ENCODE measurements at places on chromosomes 13 and 19.

- DNase-seq, result no peak
Measured at GRCh38 chr19:3692141-3693024, 7.9 kb downstream of the PIP5K1C start.

DNA sequence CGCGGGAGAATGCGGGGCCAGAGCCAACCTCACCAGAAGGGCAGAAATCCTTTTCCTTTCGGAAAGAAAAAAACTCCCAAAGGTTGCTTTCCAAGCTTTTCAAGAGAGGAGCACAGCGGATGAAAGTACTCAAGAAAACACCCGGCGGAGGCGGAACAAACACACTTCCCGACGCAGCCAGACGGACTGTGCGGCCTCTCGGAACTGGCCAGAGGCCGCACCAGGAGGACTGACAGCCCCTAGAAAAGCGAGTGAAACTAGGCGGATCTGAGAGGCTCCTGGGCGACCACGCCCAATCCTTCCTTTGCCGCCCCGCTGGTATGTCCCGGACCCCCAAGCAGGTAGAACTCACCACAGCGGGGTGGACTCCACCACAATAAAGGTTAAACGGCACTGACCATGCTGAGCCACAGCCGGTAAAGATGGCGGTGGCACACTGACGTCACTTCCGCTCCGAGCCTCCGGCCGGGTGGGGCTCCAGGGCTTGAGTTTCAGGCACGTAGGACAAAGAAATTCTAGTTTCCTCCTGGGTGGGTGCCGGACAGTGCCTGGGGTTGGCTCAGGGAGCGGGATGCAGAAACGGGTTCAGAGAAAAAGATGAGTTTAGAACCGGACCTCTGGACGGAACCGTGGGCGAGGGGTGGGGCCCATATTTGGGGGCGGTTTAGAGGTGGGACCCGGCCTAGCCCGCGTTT lies at the start of gene ZNF562:
Gene ZNF562 (minus strand): TSS at position 438 of the 695 bp plus-strand sequence. CDS start 14,356 bp downstream, outside the sequence.
- DNase-seq, result peak; percentile 92

DNA sequence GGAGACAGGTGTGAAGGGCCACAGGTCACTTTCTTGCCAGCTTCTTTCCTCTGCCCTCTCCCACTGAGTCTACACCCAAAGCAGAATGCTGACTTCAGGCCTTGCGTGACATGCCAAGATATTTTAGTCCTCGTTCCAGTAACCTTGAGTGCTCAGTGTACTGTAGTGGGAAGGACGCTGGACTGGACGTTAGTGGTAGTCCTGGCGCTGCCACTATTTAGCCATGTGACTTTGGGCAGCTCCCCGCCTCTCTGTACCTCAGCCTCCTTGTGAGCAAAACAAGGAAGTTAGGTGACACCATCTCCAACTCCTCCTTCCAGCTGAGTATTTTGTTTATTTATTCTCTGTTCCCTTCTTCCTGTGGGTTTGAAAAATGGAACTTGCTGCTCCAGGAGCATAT lies 86.1 kb downstream of the FRY start:
- no peak for DNase-seq

GRCh38 chr13:109697936-109698335 lies 88.4 kb downstream of the IRS2 start:
- DNase-seq, result no peak

- peak; percentile 75 for DNase-seq
Measured at GRCh38 chr13:77565635-77566034, 30.1 kb downstream of the SCEL start.

DNA sequence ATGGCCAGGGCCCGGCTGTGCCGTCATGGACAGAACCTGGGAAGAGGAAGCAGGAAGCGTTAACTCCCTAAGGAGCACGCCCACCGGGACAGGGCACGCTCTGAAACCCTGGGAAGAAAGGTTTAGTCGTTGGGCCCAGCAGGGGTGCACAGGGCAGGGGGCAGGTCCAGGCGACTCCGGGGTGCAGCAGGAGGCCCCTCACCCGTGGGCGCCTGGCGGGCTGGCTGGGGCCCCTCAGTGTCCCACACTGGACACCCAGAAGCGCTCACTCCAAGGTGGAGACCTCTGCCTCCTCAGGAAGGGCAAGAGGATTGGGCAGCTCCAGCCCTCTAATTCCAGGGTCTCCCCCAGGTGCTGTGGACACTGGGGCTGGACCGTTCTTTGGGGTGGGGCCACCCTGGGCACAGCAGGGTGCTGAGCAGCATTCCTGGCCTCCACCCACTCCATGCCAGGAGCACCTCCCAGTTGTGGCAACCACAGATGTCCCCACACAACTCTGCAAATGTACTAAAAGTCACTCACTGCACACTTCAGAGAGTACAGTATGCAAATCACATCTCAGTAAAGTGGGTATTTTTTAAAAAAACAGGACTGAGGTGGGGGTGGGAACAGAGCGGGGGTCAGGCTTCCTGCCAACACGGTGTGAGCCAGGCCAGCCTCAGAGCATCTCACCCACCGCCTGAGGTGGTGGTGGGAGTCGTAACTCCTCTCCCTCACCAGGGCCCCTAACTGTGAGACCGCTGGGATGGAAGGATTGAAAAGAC lies 35.2 kb downstream of the PIP5K1C start:
- DNase-seq, result no peak

GRCh38 chr13:29543230-29544215 lies 52.0 kb downstream of the SLC7A1 start:
- DNase-seq, result no peak

DNA sequence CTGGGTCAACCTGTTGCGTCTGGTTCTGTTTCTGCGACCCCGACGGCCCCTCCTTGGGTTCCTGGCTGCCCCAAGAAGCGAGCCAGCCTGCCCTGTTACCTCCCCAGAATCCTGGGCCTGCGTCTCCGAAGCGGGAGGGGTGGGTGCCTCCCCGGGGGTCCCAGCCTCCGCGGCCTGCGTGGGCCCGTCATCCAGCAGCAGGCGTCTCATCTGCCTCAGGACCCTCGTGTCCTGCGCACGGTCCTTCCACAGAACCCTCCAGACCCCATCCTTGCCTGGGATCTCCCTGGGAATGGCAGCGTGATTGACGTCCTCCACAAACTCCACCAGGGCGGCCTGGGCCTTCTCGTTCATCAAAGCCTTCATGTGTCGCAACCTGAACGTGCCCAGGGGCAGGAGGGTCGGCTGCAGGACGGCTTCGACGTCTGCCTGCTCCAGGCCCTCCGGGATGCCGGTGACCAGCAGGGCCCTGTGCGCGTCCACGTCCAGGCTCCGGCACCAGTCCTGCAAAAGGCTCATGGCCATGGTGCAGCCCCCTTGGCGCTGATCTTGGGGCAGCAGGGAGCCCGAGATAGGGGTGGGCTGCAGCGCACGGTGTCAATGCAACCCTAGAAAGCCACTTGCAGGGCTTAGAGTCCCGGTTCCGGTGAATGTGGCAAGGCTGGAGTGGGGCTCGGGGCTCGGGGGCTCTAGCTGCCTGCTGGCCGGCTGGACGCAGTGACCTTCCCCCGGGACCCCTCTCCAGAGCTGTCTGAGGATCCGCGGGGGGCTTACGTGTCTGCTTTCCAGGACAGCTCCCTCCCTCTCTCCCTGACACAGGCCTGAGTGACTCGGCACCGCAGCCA lies 504 bp downstream of the PNMA8B start:
- no peak for DNase-seq

DNA sequence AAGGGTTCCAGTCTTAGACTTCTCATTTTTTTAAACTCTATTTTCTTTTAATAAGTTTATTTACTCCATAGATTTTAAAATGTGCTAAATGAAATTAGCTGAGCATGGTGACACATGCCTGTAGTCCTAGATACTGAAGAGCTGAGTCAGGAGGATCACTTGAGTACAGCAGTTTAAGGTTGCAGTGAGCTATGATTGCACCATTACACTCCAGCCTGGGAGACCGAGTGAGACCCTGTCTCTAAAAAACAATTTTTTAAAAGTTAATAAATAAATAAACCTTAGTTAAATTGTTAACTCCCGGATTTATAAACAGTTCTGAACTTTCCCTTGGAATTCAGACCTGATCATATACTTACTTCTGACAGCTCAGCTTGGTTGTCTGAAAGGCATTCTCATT lies 32.5 kb downstream of the PCDH20 start:
- DNase-seq, result no peak

DNA sequence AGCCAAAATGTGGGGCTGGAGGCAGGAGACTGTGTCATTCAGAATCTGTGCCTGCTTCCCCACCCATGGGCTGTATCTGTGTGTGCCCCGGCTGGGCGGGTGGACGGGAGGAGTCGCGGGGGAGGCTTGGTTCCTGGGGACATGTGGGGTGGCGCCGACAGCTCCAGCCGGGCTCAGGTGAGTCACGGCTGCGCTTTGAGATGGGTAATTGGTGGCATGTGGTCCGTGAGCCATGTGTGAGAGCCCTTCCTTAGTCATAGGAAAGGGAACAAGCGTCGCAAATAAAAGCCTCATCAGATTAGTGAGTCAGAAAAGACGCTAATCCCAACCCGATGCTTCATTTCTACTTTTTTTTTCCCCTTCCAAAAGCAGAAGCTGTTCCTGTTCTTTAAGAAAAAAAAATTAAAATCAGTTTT lies 118.6 kb upstream of the ZNF536 start:
- DNase-seq, result peak; percentile 85

DNA sequence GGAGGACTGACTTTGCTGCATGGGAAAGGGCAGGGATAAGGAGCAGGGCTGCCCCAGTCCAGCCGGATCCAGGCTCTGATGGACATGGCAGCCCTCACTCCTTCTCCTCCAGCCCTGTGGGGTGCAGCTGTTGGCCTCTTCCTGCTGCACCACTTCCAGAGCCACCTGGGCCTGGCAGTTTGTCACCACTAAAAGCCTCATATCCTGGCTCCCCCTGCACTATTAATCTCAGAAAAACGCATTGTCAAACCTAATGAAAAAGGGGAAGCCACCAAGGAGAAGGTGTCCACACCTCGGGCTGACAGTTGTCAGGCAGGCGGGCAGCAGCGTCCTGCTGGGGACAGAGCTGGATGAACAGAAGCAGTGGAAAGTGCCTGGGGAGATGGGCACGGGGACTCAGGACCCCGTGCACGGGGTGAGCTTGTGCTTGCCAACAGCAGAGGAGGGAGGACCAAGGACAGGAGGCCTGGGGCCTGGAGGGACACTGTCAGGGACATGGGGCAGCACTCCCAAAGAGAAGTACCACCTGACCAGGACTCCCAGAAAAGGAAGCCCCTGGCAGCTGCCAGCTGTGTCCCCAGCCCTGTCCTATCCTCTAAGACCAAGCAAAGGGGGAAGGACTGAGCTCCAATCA lies 151.1 kb upstream of the TSHZ3 start:
- DNase-seq, result no peak

DNA sequence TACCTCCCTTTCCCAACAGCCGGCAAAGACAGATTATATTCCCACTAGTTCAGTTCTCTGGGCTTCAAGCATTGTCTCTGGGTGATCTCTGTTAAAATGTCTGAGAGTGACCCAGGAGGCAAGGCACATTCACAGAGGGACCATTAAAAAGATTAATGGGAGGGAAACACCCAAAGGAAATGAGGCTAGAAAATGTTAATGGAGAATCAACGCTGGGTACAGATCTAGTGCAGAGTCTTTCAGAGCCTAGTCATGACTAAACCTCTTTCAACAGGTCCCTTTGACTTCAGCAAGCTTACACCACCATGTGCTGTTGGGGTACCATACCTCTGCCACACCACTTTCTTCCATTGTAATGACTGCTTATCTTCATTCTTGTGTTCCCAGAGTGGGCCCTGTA lies 358.6 kb downstream of the DCT start:
- no peak for DNase-seq

GRCh38 chr13:41554180-41554579 lies 96.8 kb downstream of the RGCC start:
- no peak for DNase-seq

DNA sequence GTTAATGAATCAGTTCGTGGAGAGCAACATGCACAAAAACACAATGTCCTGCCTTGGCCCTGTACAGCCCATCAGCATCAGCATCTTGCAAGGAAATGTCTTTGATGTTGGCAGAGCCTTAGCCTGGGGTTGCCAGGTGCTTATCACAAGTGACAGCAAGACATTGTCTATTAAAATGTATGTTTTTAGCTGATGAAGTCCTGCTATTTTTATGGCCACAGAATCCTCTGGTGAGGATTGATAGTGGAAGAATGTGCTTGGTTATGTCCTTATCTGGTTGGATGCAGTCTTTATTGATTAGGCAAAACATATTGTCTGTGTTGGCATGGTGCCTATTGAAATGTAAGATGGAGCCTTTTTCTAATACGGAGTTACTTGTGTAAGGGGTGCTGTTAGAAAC lies 1427.0 kb upstream of the MIR17HG start:
- no peak for DNase-seq

DNA sequence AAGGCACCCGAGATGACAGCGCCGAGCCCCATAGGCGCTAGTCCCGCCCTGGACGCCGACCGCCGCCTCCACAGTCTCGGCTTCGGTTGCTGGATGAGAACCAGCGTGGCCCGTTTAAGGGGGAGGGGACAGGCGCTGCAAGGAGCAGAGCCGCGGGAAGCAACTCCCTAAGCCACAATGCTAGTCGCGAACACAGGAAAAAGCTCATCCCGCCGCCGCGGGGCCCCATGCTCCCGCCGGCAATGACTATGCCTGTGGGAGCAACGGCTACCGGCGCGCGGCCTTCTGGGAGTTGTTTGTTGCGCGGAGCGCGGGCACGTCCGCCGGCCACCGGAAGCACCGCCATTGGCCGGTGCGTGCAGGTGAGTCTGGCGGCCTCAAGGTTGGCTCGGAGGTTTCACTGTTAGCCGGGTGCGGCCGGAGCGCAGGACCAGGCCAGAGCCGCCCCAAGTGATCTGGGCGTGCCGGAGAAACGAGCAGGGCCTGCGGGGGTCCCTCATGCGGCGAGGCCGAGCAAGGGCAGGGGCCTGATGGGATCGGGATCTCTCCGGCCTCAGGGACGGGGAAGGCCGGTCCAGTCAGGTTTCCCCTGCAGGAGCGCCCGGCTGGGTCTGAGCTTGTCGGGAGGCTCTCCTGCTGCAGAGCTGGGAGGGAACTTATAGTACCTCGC lies at the start of gene ZNF544:
Gene ZNF544 (plus strand): TSS at position 330 of the 670 bp plus-strand sequence. CDS start 15,110 bp downstream, outside the sequence.
- DNase-seq, result peak; percentile 77

DNA sequence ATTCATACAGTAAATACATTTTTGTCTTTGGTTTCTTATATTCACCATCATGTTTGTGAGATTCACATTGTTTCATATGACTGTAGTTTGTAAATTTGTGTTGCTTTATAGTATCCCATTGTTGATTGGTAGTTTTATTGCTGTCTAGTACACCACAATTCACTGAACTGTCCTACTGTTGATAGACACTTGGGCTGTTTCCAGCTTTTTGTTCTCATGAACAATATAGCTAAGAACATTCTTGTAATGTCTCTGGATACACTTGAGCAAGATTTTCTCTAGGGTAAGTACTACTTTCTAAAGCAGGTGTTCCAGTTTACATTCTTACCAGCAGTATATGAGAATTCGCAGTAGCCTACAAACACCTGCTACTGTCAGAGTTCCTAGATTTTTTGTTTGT lies 37.8 kb downstream of the SKA3 start:
- DNase-seq, result no peak

DNA sequence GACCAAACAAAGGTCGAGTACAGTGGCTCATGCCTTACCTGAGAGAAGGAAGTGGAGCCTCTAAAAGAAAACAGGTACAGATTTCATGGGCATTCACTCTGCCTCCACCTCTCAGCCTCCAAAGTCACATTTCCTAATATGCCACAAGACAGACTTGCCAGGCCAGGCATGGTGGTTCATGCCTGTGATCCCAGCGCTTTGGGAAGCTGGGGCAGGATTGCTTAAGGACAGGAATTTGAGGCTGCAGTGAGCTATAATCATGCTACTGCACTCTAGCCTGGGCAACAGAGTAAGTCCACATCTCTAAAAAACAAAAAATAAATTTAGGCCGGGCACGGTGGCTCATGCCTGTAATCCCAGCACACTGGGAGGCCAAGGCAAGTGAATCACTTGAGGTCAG lies 10.9 kb upstream of the DNMT1 start:
- DNase-seq, result no peak
